ENCODE measurements at places on chromosomes 2 and 18.

- no peak for DNase-seq
Measured at GRCh38 chr18:63346031-63346430, 21.0 kb downstream of the KDSR start.

GRCh38 chr2:169975221-169975620 lies 148.0 kb downstream of the UBR3 start:
- no peak for DNase-seq

GRCh38 chr18:75854174-75854573 lies 426.7 kb upstream of the SMIM21 start:
- DNase-seq, result no peak

DNA sequence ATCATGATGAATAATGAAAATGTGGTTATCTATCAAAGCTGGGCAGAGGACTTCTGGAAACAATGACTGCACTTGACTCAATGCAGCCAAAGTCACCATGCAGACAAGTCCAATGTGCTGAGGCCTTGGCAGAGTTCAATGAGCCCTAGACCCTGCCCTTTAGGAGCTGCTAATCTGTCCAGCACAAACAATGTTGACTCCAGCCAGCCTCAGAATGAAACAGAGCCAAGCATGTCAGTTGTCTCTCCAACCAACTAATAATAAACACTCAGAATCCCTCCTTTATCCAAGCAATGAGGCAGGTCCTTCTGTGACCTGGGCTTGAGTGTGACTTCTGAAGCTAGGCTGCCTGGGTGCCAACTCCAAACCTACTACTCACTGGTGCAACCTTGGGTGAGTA lies 270.6 kb downstream of the BCL11A start:
- no peak for DNase-seq

DNA sequence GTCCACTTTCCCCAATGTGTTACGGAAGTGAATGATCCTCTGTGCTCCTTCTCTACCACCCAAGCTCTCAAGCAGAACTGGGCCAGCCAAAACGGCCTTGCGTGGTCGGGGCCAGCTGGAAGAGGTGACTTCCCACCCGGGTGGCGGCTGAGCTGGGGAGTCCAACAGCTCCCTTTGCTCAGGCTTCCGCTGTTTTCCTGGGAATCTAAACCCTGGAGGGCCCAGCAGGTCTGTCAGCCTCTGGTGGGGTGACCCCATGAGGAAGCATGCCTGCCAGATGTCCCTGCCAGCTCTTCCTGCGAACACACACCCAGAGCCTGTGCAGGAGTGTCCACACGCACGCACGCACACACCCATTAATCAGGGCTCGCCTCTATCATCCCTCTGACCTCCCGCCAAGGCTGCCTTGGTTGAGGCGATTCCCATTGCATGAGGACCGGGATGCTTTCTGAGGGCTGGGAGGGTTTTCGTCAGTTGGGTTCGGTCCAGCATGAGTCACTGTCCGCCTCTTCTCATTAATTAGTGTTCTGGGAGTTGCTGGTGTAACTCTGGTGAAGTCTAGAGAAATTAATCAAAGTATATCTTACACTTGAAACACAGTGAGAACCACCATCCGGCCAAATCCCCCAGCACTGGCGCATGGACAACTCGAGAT lies 90.6 kb downstream of the TWIST2 start:
- DNase-seq, result peak; percentile 95

GRCh38 chr2:45011621-45012602 lies 2.7 kb upstream of the SIX2 start:
- peak; percentile 91 for DNase-seq

All from osteoblast (primary cell).